HL-60 (cell line): ENCODE measurements at places on chromosomes 6 and 20.

- no peak for DNase-seq
Measured at GRCh38 chr6:134374491-134375219, 56.7 kb upstream of the SGK1 start.

GRCh38 chr6:106446287-106446885 lies 85.9 kb downstream of the CRYBG1 start:
- DNase-seq, result no peak

DNA sequence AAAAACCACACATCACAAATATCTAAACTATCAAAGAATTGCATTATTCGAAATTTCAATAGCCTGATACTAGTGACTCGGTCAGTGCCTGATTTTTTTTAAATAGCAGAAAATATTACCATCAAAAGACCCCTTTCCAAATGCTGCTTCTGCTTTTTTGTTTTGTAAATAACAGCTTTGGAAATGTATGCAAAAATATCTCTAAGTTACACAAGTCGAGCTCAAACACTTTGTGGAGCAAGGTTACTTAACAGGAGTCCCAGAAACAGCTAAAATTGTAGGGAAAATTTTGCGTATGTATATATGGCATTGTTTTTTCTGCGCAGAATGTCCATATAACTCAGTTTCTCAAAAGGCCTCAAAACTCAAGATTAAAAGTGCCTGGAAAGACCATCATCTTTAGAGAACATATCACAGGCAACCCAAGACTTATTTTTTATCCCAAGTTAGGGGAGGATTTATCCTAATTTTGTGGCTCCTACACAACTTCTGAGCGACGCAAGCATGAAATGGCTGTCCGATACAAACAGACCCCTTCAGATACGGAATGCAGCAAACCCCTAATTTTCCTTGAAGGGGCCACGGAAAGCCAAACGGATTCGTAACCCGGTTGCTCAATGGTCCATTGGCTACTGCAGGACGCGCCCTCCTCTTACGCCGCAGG lies 1.3 kb downstream of the CEP85L start:
- no peak for DNase-seq

GRCh38 chr20:270517-270916 lies 13.0 kb downstream of the DEFB132 start:
- no peak for DNase-seq

DNA sequence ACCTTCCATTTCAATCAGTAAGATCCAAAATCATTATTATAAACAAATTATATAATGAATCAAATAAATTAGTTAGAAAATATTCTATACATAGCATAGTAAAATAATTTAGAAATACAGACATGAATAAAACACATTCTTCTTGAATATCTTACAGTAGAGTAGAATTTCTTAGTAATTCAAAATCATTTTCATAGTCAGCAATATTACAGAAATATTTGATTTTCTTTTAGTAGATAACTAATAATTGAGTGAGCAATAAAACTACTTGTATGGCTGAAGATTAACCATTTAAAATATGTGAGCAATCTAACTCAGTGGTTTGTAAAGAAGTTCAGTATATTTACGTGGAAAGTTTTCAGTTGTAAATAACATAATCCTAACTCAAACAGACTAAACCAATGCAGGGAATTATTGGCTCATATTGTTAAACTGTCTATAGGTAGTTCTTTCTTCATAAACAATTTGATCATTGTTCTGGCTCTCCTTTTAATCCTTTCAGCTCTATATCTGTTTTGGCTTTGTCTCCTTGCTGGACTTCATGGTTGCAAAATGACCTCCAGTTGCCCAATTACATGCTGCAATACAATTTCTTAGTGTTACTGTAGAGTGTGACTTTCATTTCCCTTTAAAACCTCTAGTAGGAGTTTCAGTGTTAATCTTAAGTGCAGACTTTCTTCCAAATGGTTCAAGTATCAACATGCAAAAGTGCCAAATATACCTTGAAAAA lies 307.5 kb downstream of the EYS start:
- DNase-seq, result no peak
